GOT3 (cell line): ENCODE measurements at places on chromosomes 11 and 22.

DNA sequence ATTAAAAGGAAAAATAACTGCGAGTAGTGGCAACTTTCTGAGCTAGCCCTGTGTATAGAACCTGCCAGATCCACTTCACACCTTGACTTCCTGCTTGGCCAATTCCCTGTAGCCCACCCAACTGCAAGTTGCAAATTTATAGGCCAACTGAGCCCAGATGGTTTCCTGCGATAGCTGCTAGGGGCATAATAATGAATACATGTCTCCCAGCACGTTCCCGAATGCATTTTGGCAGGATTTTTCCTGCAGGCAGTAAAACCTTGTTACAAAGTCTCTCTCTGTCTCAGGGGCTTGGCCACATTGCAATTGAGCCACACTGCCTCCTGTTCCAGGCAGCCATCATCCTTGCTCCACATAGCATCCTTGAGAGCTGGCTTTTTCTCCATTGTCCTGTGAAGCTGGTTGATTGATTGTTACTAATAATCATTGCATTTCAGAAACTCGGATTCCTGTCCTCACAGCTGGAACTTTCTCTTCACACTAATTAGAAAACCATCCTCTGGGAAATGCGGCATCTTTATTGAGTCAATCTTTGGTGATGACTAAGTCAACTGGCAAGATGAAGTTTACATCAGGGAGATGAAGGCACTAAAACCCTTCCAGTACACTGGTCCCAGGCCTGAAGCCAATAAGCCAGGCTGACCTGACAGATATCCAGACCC, 18.6 kb upstream of the LMO2 start:
- DNase-seq, result no peak

GRCh38 chr11:85685125-85685819, 723 bp downstream of the CCDC89 start:
- no peak for DNase-seq

DNA sequence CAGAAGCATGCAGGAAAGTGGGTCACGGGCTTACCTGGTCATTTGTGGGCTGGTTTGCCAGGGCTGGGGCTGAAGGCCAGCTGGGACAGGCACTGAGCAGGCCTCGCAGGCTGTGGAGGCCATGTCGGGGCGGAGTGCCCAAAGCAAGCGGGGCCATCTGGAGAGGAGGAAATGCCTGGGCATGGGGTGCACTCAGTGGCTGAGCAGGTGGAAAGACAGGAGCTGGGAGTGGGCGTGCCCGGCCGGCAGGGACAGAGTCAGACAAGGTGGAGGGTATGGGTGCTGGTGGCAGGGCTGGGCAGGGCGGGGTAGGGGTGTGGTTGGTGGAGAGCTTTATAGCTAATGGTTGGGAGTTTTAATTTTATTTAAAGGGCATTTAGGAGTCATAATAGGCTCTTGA, 27.4 kb downstream of the DAGLA start:
- no peak for DNase-seq

- DNase-seq, result no peak
Observed at GRCh38 chr22:45934659-45935341, 42.2 kb downstream of the WNT7B start.

DNA sequence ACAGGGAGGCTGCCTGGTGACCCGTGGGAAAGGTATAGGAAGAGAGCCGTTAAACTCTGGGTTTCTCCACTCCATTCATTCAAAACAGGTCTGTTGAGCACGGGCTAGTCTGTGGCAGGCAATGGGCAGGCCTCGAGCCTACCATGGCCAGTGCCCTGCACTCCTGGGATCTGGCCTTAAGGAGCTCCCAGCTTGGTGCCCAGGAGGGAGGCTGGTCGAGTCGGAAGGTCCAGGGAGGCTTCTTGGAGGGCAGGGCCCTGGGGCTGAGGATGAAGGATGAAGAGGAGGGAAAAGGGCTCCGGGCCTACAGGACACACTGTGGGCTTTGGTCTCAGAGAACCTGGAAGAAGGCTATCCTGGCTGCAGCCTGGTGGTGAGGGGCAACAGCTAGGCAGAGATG, 41.9 kb upstream of the MN1 start:
- no peak for DNase-seq

DNA sequence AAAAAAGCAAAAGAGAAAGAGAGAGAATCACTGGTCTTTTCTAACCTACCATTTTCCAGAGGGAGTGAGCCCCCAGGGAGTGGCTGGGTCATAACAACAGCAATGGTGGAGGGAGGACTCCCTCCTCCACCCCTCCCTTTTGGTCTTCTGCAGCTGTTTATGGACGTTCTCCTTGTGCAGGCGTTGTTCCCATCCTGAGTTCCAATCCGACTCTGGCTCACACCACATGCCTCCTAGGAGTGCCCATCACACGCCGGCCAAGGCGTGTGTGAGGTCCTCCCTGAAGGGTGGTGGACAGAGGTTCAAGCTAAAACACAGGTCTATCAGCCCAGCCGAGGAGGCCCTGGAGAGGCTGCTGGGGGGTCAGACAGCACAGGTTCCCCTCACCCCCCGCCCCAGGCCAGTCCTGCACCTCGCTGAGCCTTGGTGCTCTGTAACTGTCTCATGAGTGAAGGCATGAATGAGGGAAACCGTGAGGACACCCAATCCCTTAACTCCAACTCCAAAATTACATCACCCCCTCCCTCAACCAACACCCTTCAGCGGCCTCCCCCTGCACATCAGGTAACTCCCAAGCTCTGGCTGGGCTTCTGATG, 29.4 kb downstream of the IFT27 start:
- no peak for DNase-seq

GRCh38 chr11:21475276-21475675, 717.6 kb upstream of the ANO5 start:
- no peak for DNase-seq

- no peak for DNase-seq
Observed at GRCh38 chr11:112751329-112751728, 209.9 kb upstream of the NCAM1 start.

- DNase-seq, result no peak
Observed at GRCh38 chr22:45478108-45478771, 24.4 kb upstream of the FBLN1 start.

- DNase-seq, result no peak
Observed at GRCh38 chr22:24873226-24873625, 67.2 kb downstream of the SGSM1 start.
